ENCODE measurements at places on chromosomes 6 and 20.

- no peak for DNase-seq
These were observed 348.7 kb downstream of the CD83 start for GRCh38 chr6:14466278-14466677.

DNA sequence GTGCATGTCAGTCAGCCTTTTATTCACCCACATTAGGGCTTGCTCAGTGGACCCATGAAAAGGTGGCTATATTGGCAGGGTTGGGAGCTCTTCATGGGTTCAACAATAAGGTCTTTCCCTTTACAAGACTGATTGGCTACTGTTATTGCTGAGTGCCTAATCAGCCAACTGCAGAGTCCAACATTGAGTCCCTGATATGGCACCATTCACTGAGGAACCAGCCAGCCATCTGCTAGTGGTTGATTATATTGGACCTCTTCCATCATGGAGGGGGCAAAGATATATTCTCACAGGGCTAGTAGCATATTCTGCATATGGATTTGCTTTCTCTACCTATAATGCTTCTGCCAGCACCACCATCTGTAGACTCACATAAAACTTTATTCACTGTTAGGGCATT, 69.9 kb downstream of the CDKAL1 start:
- DNase-seq = no peak

- no peak for DNase-seq
These were observed 224.4 kb downstream of the OGFRL1 start for GRCh38 chr6:71513036-71513435.

GRCh38 chr6:7224731-7225130, 88.3 kb downstream of the SSR1 start:
- no peak for DNase-seq

- no peak for DNase-seq
These were observed 250.1 kb downstream of the ATXN1 start for GRCh38 chr6:16511040-16511660.

- DNase-seq = no peak
These were observed 40.0 kb upstream of the MBOAT1 start for GRCh38 chr6:20252311-20252710.

DNA sequence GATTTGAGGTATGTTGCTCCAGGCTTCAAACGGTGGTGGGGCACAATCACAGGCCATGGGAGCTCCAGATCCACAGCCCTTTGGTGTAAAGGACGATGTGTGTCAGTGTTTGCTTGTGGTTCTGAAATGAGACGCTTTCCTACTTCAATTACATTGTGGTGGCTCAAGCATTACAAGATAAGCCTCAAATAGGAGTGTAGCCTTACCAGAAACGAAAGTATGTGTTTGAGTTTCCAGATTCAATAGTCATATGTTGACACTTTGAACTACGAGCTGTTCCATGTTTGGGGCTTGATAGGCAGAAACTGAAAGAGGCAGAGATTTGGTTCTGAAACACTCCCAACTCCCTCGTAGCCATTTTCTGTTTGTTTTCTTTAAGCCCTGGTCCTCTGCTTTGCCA, 187.1 kb downstream of the MYLK4 start:
- no peak for DNase-seq

- no peak for DNase-seq
These were observed 42.6 kb upstream of the ZNFX1 start for GRCh38 chr20:49320460-49320859.

GRCh38 chr20:46302106-46302505, 6.2 kb downstream of the CDH22 start:
- DNase-seq = no peak

DNA sequence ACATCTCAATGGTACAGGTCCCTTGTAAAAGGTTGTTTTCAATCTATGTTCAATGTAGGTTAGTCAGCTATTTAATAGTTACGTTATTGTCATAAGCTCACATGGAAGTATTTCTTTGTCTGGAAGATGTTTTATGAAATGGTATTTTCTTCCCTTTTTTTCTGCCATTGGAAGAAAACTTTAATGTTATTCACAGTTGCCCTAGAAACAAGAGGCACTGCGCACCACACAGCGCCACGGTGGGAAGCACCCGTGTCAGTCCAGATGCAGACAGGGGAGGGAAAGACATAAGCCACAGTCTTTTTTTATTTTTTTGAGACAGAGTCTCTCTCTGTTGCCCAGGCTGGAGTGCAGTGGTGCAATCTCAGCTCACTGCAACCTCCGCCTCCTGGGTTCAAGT, 82.1 kb downstream of the GCNT2 start:
- no peak for DNase-seq

DNA sequence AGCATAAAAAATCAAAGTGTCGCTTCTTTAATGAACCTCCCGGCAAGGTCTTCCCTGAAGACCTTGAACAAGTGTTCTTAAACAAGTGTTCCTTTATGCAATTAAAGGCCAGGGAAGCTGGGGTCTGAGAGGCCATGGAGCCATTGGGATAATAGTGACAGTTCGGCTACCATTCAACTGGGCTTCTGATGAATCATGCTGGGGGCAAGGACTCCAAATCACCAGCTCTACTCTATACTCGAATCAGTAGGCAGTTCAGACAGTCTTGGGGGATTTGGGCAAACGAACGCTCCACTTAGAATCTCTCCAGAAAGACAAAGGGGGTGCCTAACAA, 34.7 kb upstream of the EZR start:
- no peak for DNase-seq

- DNase-seq = no peak
These were observed 129.4 kb downstream of the IBTK start for GRCh38 chr6:82118150-82118562.

DNA sequence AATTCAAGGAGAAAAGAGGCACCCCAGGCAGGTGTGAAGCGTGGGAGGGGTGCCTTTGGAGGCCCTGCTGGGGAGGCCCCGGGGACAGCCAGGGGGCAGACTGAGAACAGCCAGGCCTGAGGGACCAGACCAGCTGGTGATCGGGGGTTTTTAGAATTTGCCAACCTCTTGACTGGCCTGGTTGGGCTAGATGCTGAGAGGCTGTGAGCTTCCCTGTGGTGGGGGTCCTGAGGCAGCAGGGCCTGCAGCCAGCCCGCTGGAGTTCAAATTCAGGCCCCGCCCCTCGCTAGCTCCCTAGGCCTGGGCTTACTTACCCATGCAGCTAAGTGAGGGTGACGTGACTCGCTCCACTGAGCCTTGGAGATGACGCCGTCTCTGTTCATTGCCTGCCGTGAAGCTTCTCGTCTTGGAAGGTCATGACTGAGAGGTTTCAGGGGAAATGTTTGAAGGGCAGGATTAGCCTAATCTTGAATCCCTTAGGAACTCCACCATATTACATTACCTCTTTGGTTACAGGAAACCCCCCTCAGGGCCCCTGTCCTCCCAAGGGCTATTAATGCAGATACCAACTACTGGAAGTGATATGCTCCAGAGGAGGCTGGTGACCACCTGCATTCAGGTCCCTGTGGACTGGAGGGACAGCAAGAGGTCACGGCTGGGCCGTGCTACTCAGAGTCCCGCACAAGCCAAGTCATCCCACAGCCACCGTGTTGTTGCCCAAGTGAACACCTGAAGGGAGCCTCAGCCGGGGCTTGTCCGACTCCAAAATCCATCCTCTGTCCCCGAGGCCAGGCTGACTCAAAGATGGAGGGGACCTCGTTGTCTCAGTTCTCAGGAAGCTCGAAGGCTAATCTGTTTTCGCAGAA, 73.9 kb upstream of the DUSP22 start:
- no peak for DNase-seq

- no peak for DNase-seq
These were observed 418 bp downstream of the TNXB start for GRCh38 chr6:32108727-32109113.

- DNase-seq = no peak
These were observed 1.9 kb upstream of the NECAB3 start for GRCh38 chr20:33676121-33676520.

- DNase-seq = no peak
These were observed 86.2 kb downstream of the VEGFA start for GRCh38 chr6:43856005-43856765.

Measured in stimulated activated CD4-positive, alpha-beta T cell treated with anti-CD3 and anti-CD28 coated beads, TNF-alpha, amount 100 ng/mL, for 1 hour (primary cell).